ENCODE measurements at places on chromosomes 2 and 18.

DNA sequence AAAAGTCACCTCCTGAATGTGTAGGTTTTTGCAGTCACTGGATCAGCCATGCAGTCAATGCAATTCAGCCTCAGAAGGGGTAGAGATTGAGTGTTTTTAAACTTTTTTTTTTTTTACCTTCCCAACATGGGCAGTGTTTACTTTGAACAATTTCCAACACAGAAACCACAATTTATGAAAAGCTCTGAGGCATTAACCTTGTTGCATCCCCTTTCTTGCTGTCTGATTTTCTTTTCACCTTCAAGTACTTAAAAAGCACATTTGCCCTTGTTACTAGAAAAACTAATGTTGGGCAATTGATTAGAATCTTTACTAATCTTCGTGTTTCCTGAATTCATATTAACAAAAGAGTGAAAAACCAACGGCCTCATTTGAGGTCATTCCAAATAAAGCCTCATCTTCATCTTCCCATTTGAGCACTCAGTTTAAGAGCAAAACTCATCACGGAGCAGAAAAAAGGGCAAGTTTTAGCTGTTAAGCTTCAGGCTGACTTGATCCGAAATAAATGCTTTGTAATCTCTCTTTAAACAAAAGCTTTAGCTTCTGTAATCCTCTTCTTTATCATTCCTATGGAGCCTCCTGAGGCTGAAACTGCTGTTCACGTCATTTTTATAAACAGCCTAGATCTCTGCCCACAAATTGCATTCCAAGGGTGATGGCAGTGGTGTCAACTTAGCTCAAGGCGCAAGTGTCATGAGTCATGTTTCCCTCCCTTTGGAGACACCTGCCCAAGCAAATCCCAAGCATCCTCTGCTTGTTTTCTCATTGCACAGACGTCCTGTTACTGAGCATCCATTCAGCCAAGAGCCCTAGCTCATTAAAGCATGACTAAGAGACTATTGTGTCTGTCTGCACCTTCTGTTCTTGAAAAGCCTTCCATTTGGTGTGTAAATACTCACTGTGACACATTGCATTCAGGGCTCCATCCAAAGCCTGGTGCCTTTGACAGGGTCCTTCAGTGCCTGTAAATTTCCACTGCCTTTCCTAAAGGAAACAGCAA lies 107.7 kb downstream of the HNMT start:
- no peak for DNase-seq

DNA sequence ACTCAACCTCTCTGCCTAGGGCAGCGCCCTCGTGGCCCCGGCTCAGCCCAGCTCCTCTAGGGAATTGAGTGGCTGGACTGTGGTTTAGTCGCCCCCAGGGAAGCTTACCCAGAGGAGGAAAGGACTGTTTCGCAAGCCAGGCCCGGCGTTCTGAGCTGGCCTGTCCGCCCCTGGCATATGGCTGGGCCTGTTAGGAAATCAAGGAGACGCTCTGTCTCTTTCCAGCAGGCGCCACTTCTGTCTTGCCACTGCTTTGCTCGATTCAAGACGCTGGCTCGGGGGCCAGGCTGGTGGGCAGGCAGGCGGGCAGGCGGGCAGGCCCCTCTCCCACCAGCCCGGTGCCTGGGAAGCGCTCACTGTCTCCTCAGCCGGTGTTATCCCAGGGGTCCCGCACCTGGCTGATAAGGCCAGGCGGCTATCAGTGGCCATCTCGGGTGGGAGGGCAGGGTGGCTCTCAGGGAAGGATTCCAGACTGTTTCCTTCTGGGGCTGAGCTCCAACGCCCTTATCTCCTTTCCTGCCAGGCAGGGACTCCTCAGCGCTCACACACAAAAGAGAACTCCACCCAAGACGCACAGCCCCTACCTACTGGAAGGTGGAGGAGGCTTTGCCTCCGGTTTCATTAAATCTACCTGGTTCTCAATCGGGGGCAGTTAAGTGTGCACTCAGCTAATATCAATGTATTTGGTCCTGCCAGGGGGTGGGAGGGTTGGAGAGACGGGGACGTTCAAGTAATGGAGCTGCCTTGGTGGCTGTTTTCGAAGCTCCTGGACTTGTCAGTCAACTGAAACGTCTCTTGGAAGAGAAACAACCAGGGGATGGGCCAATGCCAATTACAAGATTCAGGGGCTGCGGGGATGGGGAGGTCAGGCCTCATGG lies 109.1 kb downstream of the SMAD7 start:
- DNase-seq, result no peak

GRCh38 chr18:2948038-2948437 lies 64.9 kb downstream of the LPIN2 start:
- no peak for DNase-seq

DNA sequence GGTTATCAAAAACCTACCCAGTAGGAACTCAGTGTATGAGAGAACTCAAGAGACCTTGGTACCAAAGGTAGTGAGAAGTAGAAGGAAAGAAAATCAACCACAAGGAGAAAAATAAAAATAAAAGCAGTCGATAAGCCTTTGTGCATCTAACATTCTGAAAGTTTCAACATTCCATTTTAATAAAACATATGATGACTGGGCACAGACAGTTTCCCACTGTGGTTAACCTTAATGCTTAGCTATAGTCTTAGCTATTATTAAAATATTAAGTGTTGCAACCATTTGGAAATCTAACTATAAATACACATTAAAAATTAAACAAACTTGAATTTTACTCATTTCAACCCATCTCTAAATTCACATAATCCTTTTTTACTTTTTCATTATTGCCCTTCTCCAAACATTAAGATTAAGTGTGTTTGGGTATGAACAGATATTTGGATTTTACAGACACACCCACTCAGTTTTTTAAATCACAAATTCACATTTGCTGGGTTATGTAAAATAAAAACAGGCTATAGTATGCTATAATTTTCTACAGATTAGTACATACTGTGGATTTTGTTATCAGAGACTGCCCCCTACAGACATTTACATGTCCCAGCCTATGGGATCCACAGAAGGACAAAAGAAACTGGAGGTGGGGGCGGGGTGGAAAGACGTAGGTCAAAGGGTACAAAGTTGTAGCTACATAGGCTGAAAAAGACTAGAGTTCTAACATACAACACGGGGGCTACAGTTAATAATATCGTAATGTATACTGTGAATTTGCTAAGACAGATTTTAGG lies 32.8 kb downstream of the SRBD1 start:
- DNase-seq, result no peak

DNA sequence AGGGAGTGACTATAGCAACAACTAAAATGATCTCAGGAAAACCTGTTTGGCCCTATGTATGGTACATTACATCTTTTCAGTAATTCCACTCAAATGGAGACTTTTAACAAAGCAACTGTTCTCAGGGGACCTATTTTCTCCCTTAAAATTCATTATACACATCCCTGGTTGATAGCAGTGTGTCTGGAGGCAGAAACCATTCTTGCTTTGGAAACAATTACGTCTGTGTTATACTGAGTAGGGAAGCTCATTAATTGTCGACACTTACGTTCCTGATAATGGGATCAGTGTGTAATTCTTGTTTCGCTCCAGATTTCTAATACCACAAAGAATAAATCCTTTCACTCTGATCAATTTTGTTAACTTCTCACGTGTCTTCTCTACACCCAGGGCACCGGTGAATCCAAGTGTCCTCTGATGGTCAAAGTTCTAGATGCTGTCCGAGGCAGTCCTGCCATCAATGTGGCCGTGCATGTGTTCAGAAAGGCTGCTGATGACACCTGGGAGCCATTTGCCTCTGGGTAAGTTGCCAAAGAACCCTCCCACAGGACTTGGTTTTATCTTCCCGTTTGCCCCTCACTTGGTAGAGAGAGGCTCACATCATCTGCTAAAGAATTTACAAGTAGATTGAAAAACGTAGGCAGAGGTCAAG lies 955 bp downstream of the TTR start:
- no peak for DNase-seq

- DNase-seq, result no peak
These were observed 27.2 kb upstream of the C1D start for GRCh38 chr2:68089961-68090360.

- no peak for DNase-seq
These were observed 278.0 kb upstream of the ID2 start for GRCh38 chr2:8403876-8404275.

- no peak for DNase-seq
These were observed 16.3 kb upstream of the EPHA4 start for GRCh38 chr2:221588306-221588985.

DNA sequence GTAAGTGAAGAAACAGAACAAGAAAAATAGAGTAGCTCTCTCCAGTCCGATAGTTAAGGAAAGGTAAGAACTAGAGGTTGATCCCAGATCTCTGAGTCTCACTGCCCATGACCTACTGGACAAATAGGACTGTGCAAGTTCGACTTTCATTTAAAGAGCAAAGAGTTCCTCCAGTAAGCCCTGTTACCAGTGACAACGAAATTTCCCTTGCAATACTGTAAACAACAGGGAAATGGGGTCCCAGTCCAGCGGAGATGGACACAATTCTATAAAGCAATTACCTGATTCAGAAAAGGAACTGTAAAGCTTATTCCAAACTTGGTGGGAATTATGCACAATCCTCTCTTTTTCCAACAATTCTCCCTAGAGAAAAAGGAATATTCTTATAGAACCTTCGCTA lies 65.9 kb downstream of the XDH start:
- no peak for DNase-seq

DNA sequence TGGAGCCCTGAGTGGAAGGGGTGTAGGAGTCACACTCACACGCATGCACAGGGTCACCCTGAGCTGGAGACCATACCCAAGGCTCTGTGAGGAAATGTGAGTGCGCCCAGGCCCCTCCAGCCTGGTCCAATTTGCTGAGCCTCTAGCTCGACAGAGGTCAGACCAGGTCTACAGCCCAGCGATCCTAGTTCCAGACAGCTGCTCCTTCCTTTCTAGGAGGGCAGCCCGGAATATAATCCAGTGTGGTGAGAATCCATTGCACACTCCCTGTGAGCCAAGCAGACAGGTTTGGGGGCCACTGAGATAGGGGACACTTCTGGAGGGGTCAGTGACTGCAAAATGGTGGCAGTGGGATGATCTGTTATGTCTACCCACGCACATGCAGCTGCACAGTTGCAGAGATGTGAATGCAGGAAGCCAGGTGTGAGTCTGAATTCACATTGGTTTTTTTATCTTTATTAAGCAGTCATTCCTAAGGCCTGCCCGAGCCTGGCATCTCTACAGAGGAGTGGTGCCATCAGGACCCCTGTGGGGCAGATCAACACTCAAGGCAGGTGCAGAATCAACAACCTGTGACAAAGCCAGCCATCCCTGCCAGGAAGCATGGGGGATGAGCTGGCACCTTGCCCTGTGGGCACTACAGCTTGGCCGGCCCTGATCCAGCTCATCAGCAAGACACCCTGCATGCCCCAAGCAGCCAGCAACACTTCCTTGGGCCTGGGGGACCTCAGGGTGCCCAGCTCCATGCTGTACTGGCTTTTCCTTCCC lies at the start of gene GPR148:
TSS of gene GPR148 (plus strand) at position 522 of the 768 bp plus-strand sequence. CDS start at position 604, 82 bp downstream.
- no peak for DNase-seq

DNA sequence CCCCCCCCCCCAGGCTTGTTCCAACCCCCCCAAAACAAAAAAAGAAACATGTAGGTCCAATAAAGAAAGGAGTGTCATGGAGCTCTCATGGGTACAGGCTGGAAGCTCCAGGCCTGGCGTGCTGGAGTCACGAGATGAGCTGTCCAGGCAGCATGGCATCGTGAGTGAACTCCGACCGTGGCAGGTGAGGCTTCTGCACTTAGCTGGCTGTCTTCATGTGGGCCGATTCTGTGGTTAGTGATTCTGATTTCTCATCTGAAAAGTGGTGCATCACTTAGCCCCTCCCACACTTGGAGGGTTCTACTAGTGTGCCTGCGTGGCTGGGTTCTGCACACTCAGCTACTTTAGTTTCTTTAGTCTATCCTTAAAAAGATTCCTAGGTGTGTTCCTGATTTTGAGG lies 126.4 kb upstream of the MGAT5 start:
- DNase-seq, result peak; percentile 49

GRCh38 chr2:191506515-191506914 lies 171.4 kb upstream of the NABP1 start:
- no peak for DNase-seq

GRCh38 chr2:75720525-75720924 lies 9.8 kb upstream of the GCFC2 start:
- no peak for DNase-seq

GRCh38 chr2:157075924-157076323 lies 181.6 kb upstream of the GALNT5 start:
- no peak for DNase-seq

DNA sequence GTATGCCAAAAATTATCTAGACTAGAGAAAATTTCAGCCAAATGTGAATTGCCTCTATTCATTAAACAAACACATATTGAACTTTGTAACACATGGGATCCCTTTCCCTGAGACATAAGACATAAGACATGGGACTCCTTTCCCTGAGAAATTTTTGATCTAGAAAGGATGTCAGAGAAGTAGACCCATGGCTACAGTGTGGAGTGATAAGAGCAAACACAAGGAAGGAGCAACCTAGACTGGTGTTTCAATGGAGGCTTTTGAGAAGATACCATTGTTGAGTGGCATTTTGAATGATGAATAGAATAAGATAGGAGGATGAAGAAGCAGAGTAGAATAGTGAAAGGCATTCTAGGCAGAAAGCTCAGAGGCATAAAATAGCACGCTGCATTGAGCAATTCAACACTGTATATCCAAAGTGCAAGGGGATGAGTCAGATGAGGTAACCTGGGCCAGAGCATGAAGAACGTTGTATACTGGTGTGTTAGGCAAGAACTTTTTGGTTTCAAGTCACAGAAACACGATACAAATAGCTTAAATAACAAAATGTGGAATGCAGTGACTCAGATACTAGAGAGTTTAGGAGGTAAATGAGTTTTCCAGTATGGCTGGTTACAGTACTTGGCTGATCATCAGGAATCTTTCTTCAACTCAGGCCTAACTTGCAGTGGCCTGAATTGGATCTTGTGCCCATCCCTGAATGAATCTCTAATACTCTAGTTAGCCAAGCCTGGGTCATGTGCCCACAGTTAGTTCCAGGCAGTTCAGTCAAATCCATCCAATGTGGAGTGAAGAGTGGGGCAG lies 129.8 kb upstream of the TANK start:
- no peak for DNase-seq

- DNase-seq, result no peak
These were observed 27.8 kb downstream of the ANKRD62 start for GRCh38 chr18:12121175-12122042.

GRCh38 chr18:34978533-34978893 lies 62.7 kb upstream of the MAPRE2 start:
- DNase-seq, result no peak

- no peak for DNase-seq
These were observed 8.0 kb downstream of the ALLC start for GRCh38 chr2:3665886-3666612.

DNA sequence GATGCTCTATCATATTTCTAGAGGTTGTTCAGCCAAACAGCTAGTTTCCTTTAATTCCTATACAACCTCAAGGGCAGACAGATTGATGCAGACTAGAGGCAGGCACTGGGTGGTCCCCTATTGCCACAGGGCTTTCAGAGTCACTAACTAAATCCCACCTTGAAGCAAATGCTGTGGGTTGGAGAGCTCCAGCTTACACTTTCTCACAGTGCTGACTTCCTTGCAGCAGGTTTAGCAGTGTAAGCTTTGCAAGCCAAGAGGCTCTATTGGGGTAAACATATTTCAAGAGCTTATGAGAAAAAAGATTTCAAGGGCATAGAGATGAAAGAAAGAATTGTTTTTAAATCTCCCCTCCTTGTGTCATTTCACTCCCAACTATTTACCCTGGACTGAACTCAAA lies 366.5 kb upstream of the CRIM1 start:
- no peak for DNase-seq
